Stimulated activated CD8-positive, alpha-beta memory T cell treated with anti-CD3 and anti-CD28 coated beads, Interleukin-7, amount 100 ng/mL, for 48 hours (primary cell): ENCODE measurements at places on chromosomes 1 and 21.

GRCh38 chr1:10292188-10292587, 81.8 kb downstream of the KIF1B start:
- no peak for DNase-seq

DNA sequence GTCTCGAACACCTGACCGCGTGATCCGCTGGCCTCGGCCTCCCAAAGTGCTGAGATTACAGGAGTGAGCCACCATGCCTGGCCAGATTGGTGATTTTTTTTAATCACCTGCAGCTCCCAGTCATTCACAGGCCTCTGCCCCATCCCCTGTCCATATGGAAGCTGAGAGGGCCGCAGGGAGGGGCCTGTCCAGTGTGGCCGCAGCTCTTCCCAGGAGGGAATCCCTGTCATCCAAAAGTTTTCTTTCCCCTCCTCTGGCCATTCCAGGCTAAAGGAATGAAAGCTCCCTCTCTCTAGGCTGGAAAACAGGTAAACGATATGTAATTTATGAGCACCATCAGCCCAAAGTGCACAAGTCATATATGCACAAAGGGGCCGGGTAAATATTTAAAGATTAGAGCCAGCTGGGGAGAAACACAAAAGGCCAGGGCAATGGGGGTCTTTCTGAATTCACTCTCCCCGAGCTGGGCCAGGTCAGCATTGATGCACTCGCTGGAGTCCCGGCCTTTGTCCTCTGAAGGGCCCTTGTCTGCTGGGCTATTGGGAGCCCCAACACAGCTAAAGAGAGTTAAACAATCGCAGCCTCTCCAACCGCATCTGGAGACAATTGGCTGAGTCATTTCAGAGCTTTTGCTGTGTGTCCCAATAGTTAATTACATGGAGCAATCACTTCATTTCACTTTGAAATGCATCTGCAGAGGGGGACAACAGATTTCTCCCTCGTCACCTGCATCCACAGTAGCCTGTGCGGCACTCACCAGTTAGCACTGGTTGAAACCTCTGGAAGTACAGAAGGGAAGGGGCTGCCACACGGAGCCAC, 3.8 kb upstream of the HES3 start:
- no peak for DNase-seq

GRCh38 chr1:186301448-186301847, 73.6 kb downstream of the TPR start:
- DNase-seq, result no peak

- no peak for DNase-seq
These were observed 17.4 kb downstream of the LDLRAP1 start for GRCh38 chr1:25560788-25561187.

DNA sequence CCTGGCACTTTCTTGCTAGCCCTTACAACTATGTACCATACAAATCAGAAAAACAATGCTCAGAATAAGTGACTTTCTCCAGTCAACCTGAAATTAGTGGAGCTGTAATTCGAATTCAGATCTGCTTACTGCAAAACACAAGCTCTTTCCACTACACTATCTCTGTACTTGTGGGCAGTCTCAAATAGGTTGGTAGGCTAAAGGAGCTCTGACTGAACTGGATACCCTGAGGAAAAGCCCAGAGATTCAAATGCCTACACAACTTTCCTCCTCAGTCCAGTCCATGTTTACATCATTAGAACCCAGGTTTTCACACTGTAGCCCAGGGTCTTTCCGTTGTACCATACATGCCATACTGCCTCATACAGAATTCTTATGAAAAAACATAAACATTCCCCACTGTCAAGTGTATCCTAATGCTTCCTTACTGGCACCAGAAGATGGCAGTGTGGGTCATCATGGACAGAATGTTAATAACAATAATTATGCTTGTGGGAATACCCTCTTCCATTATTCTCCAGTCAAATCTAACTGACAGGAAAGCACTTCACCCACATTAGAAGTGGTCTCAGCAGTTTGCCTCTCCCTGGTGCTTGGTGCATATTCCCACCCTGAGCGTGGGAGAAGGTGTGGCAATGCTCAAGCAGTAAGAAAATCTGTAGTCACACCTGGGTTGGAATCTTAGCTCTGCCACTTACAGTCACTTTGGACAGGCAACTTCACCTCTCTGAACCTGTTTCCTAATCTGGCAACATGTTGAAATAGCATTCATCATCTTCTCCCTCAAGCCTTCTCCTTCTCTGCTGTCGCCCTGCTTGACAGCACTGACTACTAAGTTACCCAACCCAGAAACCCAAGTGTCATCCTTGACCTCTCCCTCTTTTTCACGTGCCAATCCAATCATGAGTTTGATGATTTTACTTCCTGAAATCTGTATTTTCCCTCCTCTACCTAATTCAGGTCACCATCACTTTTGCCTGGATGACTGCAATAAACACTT, 14.4 kb upstream of the ZFYVE9 start:
- DNase-seq, result no peak

GRCh38 chr1:23582820-23583219, 23.5 kb upstream of the ID3 start:
- no peak for DNase-seq

- no peak for DNase-seq
These were observed 44.2 kb downstream of the CAPN8 start for GRCh38 chr1:223621312-223621734.

DNA sequence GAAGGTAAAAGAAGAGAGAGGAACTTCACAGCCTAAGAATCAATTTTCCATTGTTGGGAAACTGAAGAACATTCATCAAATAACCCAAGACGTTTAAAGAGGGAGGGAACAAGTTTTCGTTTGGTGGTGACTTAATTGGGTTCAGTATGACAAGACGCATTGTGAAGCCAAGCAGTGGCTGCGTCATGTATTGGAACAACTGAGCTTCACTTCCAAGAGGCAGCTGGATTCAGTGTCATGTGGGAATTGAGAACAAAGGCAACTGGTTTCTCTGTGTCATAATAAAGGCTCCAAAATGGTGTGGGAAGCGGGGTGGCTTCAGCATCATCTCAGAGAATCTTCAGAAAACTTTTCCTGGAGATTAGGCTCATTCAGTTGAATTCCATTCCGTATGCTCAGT, 29.8 kb upstream of the RC3H1 start:
- no peak for DNase-seq

DNA sequence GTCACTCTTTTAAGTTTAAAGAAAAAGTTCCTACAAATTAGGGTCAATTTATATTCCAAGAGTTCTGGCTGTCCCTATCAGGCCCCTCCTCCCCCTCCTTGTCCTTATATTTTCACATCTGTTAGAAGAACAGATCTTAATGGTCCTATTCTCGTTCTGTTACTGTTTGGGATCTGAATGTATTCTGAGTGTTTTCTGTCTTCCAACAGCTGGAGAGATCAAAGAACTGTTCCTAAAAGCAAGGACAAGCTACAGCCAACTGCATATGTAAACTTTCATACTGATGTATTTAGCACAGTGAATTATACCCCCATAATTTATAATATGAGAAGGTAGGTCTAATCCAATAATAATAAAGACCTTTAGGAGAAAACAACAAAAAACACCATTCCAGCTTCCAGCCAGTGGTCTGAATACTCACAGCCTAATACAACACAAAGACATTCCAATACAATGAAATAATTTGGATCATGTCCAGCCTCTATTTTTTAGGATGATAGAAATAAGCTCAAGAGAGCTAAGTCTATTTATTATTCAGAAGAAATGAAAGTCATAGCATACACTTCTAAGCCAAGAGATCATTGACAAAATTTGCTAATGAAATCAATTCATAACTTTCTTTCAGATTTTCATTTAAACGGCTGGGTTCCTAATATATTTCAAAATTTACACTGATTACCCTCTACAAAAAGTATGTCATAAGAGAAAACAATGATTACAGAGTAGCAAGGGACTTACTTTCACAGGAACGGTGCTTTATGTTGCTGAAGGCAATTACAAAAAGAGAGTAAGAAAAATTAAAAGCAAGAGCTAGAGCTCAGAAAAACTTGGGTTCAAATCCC, 25.3 kb downstream of the WLS start:
- DNase-seq, result no peak

- DNase-seq, result no peak
These were observed 9.1 kb upstream of the LCE2D start for GRCh38 chr1:152654110-152654509.

GRCh38 chr1:151491641-151492040, 19.5 kb upstream of the CGN start:
- no peak for DNase-seq

DNA sequence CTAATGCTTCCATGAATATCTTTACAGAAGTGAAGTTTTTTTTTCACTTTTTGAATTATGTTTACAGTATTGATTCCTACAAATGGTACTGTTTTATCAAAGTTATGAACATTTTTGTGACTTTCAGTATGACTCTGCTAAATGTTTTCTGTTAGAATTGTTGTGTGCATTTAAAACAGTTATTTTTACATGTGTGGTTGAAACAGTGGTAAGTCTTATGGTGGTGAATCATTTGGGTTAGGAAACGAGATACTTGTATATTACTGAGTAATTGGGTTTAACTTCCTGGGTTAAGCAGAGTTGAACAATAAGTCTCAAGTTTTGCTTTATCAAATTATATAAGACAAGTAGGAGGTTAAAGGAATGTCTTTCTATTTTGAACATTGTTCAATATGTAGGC, 66.8 kb downstream of the VPS13D start:
- no peak for DNase-seq

DNA sequence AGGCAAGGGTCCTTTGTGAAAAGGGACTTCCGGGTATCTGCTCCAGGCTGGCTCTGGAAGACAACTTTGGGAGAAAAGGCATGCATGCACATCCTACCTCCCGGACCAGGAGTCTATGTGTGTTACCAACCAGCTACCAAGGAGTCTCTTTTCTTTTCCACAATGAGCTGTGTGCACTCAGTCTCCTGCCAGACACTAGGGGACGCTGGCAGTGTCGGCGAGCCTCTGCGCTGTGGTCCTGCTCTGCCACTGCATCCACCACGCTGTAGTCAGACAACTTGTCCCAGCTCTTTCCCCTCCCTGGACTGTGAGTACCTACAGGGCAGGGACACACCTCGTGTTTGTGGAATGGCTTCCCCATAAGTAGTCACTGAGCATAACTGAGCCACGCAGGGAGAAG, 5.1 kb upstream of the SSR2 start:
- no peak for DNase-seq

DNA sequence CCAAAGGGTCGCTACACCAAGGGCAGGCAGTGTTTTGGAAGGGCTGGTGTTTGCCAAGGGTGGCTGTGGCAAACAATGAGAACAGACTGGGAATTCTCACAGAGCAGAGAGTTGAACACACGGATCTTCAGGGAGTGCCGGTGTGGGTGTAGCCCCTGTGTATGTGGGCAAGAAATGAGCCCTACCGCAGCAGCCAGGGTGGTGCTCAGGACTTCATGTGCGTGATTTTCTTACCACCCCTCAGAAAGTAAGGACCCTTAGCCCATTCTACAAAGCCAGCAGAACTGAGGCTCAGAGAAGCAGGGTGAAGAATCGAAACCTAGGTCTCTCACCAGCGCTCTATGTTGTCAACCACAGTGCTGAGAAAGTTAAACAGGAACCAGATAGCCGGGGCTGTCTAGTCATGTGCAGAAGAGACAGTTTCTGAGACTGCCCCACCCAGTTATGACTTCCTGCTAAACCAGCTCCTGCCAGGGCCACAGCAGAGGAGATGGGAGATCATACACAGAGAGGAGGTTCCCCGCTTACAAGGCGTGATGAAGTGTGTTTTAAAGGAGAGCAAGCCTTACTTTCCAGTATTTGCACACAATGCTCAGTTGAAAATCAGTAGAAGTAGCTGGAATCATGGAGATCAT, 21.9 kb upstream of the MORC3 start:
- peak; percentile 24 for DNase-seq

- DNase-seq, result no peak
These were observed 1.3 kb upstream of the RCOR3 start for GRCh38 chr1:211257826-211258225.

GRCh38 chr1:2962541-2962940, 58.7 kb upstream of the ACTRT2 start:
- DNase-seq, result no peak

DNA sequence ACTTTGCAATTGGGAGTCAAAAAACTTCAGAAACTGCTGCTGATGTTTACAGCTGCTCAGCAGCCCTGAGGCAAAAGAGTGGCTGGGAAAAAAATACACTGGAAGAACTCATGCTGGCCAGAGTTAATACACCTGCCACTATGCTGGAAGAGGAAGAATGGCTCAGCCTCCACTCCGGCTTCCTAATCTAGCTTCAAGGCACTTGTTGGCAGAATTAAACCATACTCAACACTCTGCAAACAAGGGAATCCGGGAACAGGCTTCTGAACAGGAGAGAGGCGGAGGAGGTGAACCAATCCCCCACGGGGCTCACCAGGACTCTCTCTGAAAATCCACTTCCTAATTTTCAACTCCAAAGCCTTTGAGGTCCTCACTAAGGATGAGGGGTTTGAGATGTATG, 120.1 kb downstream of the CCDC185 start:
- DNase-seq, result no peak

- DNase-seq, result no peak
These were observed 13.6 kb upstream of the LRRC3 start for GRCh38 chr21:44441581-44442265.

DNA sequence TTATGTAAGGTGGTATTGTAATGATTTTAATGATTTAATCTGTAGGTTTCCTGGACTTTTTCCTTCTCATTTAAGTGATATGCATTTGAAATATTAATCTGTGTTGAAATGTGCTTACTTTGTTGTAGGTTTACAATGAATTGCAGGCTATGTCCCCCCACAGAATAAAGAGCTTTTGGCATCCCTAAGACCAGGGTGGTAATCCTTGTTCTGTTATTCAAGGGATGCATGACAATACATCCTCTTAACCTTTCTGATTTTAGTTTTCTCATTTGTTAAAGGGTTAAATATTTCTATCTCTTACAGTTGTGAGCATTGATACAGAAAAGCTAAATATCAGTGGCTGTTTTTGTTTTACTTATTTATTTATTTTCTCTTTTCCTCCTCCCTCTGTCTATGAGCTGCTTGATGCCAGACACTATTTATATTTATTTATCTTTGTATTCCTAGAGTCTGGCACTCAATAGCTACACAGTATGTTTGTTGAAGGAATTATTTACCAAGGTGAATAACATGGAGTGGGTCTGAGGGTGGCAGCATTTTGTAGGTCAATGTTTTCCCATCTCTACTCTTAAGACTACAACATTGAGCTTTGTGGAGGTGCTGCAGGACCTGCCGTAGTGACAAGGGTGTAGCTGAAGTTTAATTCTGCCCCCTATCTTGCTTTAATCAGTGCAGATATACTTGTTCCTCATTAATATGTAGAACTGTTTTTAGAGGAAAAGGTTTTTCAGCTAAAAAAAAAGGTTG, 19.9 kb upstream of the ADGRL2 start:
- no peak for DNase-seq

GRCh38 chr1:103337779-103338178, 187.7 kb upstream of the RNPC3 start:
- no peak for DNase-seq

DNA sequence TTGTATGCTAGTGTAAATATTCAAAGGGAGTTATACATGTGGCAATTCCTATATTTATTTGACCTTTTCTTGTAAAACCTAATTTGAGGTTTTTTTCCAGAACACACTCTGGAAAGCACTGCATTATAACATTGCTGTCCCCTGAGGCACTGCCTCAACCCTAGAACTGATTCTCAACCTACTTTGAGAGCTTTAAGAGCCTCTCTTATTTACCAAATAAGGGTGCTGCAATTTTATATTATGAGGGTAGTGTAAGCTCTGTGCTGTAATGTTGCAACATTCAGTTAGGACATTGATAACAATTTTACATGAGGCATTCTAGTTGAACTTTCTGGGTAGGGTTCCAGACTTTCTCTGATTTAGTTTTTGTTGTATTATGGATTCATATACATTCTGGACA, 302.2 kb upstream of the DEPDC1 start:
- no peak for DNase-seq

- DNase-seq, result no peak
These were observed 8.6 kb upstream of the PLA2G2C start for GRCh38 chr1:20194757-20195461.
